ENCODE measurements at places on chromosomes 16 and 17.
A peak's percentile ranks its signal among the peaks of the same experiment; 100 is the strongest.

- no peak for DNase-seq
- peak overlapping the region; percentile 93 for H3K27ac ChIP-seq
- H3K4me1 ChIP-seq, result peaks cover 47% of the 10 kb centered on the region
- peak overlapping the region; percentile 74 for H3K4me3 ChIP-seq
Measured at GRCh38 chr17:50708050-50709000, 611 bp upstream of the ANKRD40 start.

DNA sequence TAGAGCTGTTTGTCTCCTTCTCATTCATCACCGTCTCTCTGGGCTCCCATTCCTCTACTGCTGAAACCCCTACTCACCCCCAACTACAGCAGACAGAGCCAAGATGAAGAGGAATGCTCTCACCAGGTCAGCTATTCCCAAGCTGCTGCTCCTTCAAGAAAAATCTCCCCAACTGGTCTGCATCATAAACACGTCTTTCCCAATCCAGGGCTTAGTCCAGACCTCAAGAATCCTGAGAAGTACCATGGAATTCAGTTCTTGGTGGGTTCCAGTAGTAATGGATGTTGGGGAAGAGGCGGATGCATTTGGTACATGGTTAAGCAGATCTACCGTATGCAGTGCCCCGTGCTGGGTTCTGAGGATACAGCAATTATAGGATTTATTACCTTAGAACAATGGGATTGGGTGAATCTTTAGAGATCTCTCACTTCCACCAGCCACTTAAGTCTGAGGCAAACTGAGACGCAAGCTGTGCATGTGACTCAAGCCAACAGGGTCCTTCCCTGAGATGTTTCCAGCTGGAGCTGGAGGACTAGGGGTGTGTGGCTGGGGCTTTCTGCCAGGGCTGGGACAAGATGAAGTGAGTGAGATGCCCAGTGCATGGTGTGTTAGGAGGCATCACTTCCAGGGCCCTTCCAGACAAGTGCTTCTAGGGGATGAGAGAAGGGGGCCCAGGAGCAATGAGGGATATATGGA lies 232.7 kb upstream of the CDH5 start:
- no peak overlapping the region for H3K27ac ChIP-seq
- H3K36me3 ChIP-seq, result no peaks in the 10 kb centered on the region
- H3K4me1 ChIP-seq, result peaks cover 12% of the 10 kb centered on the region

- peaks cover 22% of the 10 kb centered on the region for H3K4me1 ChIP-seq
- no peaks in the 10 kb centered on the region for H3K27me3 ChIP-seq
- no peak for DNase-seq
- H3K4me3 ChIP-seq, result no peak overlapping the region
- H3K27ac ChIP-seq, result peak overlapping the region; percentile 42
Measured at GRCh38 chr16:68227850-68228553, 7.9 kb downstream of the ESRP2 start.

DNA sequence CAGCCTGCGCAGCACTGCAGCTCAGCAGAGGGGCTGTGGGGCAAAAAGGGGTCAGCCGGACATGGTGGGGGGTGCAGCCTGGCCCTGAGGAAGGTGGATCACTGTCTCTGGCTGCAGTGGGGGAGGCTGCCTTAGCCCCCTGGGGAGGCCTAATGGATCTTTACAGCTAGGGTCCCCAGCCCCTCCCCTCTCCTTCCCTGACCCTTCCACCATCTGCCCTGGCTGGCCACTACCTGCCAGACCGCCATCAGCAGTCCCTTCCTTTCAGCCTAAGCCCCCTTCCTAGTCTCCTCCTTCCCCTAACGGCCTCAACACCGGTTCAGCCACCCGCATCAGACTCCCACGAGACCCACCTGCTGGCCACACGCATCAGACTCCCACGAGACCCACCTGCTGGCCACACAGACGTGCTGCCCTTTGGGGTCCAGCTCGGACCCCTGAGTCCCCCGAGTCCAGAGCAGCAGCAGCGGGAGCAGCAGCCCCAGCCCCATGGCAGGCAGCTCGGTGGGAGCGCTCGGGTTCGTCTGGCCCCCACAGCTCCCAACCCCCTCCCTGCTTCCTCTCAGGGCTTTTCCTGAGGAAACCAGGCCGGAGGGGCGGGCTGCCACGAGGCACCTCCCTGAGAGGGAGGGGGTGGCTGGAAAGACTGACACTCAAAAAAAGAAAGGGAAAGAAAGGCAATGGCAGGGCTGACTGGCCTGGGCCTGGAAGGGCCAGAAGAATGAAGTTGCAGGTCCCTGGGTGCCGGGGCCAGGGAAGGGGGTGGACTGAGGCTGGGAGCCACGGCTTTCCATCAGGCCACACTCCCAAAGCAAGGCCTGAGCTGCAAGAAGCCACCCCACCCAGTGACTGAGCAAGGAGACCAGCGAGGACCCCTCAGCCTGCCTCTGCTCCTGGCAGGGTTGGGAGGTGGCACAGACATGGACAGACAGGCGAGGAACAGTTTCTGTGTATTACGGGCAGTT lies at the start of gene SCARF1:
Gene SCARF1, minus strand, starts transcription at position 526 of the 965 bp plus-strand sequence. Its CDS starts 35 bp downstream, at position 491.
- peak within 1 kb of the TSS; percentile 92 for H3K27ac ChIP-seq
- H3K27me3 ChIP-seq, result no peaks in the 10 kb centered on the region
- H3K4me1 ChIP-seq, result peaks cover 41% of the 10 kb centered on the region
- H3K4me3 ChIP-seq, result peak within 1 kb of the TSS; percentile 60
- H3K36me3 ChIP-seq, result no peaks in the 10 kb centered on the region

DNA sequence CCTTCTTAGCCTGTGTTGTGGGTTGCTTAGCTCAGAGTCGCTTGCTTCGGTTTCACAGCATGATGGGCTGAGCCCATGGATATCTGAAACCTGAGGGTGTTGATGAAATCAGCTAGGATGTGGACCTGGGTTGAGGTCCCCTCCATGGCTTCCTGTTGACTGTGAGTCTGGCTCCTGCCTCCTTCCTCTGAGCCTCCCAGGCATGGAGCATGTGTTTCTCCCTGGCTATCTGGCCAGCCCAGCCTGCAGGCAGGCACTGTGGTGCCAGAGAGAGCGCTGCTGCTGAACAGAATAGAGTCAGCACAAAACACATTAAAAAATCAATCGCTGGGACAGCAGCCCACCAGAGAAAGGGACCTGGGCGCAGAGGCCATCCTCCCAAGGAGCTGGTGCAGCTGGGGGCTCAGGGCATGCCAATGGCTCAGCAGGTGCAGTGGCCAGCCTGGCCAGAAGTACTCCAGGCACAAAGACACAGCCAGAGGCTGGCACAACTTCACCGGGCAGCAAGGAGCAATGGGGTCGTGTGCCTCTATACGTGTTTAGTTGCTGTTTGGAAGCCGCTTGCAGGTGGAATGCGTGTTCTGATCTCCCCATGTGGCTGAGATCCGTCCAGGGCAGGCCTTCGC lies 28.3 kb upstream of the GPRC5C start:
- no peaks in the 10 kb centered on the region for H3K4me1 ChIP-seq
- no peaks in the 10 kb centered on the region for H3K36me3 ChIP-seq
- H3K27me3 ChIP-seq, result no peaks in the 10 kb centered on the region
- no peak for DNase-seq

DNA sequence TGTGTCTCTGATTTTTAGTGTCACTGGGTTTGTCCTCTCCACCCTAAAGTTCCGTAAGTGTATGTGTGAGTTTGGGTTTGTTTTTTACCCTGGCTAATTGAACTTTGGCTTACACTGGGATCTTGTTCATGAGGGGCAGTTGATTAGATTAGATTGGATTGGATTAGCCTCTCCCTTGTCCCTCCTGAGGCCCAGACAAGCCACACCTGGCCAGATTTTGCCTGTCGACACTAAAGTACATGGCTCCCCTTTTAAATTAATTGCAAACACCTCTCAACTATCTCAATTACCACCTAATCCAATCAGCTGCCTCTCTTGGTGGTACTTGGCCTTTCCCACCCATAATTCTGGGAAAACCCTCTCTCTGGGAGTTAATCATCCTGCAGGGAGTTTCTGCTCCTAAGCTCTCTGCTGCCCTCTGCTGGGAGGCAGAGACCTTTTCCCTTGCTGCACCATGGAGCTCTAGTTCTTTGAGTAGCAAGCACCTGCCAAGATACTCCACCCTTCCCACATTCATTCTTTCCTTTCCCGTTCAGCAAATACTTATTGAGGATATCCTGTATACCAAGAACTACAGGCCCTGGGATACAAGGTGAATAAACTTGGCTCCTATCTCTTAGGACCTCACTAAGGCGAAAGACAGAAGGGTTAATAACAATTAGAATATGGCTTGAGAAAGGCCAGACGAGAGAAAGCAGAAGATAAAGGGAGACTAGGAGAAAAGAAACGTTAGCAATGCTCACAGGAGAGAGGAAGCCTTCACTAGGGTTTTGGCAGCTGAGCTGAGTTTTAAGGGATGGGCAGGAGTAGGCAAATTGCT lies 60.0 kb upstream of the MPHOSPH6 start:
- peak; percentile 44 for DNase-seq
- H3K27ac ChIP-seq, result no peak overlapping the region
- H3K36me3 ChIP-seq, result no peaks in the 10 kb centered on the region
- H3K4me3 ChIP-seq, result no peak overlapping the region

DNA sequence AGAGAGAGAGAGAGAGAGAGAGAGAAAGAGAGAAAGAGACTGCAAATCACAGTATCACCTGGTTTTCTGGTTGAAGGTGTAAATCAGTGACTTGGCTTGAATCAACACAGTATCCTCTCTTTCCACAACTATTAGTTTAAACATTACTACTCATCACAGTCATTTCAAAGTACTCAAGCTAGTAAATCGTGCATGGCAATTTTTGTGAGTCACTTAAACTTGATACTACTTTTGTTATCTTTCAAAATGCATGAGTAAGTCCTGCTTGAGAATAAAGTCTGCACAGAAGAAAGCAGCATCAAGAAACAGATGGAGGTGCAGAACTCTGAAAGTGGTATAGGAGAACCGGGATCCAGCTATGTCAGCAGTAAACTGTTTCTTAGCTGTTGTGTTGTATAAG lies 535.4 kb downstream of the CDH8 start:
- no peak for DNase-seq
- H3K36me3 ChIP-seq, result no peaks in the 10 kb centered on the region
- H3K27ac ChIP-seq, result no peak overlapping the region

DNA sequence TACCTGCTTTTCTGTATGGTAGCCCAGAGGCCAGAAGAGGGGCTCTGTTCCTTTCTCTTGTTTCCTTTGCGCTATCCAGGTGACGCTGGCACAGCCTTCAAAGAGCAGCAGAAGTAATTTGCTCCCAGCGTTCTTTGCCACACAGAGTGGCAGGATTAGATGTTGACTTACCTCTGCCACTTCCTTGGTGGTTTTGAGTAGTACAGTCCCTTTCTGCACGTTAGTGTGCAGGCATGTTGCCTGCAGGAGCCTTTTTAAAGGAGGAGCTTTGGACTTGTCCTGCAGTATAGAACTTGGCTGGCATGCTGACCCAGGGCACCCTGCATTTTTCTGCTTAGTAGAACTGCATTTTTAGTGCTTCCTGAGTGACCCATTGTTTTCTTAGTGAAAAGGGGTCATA lies at the start of gene ABCC11:
Gene ABCC11, minus strand, starts transcription at position 229 of the 400 bp plus-strand sequence. CDS start 15,618 bp downstream, outside the sequence.
- H3K36me3 ChIP-seq, result no peaks in the 10 kb centered on the region
- H3K4me1 ChIP-seq, result peaks cover 3% of the 10 kb centered on the region
- no peaks in the 10 kb centered on the region for H3K27me3 ChIP-seq
- no peak for DNase-seq
- H3K27ac ChIP-seq, result no peak within 1 kb of the TSS

GRCh38 chr16:51306886-51307595 lies 156.0 kb upstream of the SALL1 start:
- H3K4me1 ChIP-seq, result no peaks in the 10 kb centered on the region
- no peak overlapping the region for H3K27ac ChIP-seq
- no peaks in the 10 kb centered on the region for H3K36me3 ChIP-seq
- no peaks in the 10 kb centered on the region for H3K27me3 ChIP-seq
- H3K4me3 ChIP-seq, result no peak overlapping the region
- no peak for DNase-seq

GRCh38 chr17:61621317-61621716 lies 30.3 kb upstream of the NACA2 start:
- no peaks in the 10 kb centered on the region for H3K27me3 ChIP-seq
- no peak overlapping the region for H3K27ac ChIP-seq
- no peaks in the 10 kb centered on the region for H3K4me1 ChIP-seq
- H3K36me3 ChIP-seq, result no peaks in the 10 kb centered on the region
- DNase-seq, result no peak
- no peak overlapping the region for H3K4me3 ChIP-seq

DNA sequence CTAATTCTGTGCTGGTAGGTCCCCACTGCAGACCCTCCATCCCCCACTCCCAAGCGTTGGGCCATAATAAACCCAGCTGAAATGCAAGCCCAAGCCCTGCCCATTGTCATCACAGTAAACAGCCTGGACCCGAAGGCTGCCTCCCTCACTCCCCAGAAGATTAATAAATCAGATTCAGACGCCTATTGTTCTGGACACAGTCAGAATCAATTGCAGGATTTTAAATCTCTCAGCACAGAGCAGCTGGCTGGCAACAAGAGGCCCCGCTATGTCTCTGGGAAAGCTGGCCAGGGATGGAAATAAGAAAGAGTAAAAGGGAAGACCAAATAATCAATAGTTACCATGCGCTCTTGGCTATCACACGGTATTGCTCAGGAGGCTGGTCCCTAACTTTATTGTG lies 93.9 kb downstream of the C17orf67 start:
- no peak for DNase-seq
- no peaks in the 10 kb centered on the region for H3K4me1 ChIP-seq
- no peaks in the 10 kb centered on the region for H3K27me3 ChIP-seq
- H3K36me3 ChIP-seq, result no peaks in the 10 kb centered on the region
- H3K27ac ChIP-seq, result no peak overlapping the region

- DNase-seq, result no peak
- no peaks in the 10 kb centered on the region for H3K36me3 ChIP-seq
- no peak overlapping the region for H3K4me3 ChIP-seq
- no peaks in the 10 kb centered on the region for H3K4me1 ChIP-seq
- no peak overlapping the region for H3K27ac ChIP-seq
Measured at GRCh38 chr16:78004517-78004916, 17.8 kb upstream of the CLEC3A start.

DNA sequence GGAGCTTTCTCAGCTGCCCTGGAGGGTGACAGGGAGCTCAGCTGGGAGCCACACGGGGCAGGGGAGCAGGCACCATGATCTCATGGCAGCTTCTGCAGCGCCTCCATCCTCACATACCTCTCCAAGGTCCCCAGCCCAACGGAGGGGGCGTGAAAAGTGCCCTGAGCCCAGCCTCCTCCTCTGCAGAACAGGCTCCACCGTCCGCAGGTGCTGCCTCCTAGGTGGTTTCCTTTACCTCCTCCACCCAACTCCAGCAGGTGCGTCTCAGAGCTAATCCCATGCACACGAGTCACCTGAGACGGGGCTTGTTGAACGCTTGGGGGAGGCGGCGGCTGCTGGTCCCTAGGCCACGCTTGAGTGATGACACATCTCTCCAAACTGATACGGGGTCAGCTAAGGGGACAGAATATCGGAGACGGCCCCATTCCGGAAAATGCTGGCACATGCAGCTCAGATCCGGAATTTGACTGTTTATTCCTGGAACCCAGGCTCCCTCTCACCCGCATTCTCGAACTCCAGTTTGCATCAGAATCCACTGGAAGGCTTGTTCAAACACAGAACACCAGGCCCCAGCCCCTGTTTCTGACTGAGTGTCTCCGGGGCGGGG lies 387 bp upstream of the SLC38A8 start:
- no peak overlapping the region for H3K4me3 ChIP-seq
- no peak for DNase-seq
- no peaks in the 10 kb centered on the region for H3K36me3 ChIP-seq
- H3K27me3 ChIP-seq, result no peaks in the 10 kb centered on the region

Data from heart right ventricle (tissue), 16 donors.